Bronchial epithelial cell (primary cell): ENCODE measurements at places on chromosomes 7 and 10.

- peak; percentile 98 for DNase-seq
Measured at GRCh38 chr7:42292991-42293521, 56.0 kb upstream of the GLI3 start.

GRCh38 chr7:112669306-112669705, 120.9 kb downstream of the TMEM168 start:
- peak; percentile 54 for DNase-seq

DNA sequence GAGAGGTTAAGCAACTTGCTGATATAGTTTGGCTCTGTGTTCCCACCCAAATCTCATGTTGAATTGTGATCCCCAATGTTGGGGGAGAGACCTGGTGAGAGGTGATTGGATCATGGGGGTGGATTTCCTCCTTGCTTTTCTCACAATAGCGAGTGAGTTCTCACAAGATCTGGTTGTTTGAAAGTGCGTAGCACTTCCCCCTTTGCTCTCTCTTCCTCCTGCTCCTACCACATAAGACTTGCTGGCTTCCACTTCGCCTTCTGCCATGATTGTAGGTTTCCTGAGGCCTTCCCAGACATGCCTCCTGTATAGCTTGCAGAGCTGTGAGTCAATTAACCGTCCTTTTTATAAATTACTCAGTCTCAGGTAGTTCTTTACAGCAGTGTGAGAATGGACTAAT, 13.5 kb upstream of the ZNRF2 start:
- DNase-seq, result no peak

DNA sequence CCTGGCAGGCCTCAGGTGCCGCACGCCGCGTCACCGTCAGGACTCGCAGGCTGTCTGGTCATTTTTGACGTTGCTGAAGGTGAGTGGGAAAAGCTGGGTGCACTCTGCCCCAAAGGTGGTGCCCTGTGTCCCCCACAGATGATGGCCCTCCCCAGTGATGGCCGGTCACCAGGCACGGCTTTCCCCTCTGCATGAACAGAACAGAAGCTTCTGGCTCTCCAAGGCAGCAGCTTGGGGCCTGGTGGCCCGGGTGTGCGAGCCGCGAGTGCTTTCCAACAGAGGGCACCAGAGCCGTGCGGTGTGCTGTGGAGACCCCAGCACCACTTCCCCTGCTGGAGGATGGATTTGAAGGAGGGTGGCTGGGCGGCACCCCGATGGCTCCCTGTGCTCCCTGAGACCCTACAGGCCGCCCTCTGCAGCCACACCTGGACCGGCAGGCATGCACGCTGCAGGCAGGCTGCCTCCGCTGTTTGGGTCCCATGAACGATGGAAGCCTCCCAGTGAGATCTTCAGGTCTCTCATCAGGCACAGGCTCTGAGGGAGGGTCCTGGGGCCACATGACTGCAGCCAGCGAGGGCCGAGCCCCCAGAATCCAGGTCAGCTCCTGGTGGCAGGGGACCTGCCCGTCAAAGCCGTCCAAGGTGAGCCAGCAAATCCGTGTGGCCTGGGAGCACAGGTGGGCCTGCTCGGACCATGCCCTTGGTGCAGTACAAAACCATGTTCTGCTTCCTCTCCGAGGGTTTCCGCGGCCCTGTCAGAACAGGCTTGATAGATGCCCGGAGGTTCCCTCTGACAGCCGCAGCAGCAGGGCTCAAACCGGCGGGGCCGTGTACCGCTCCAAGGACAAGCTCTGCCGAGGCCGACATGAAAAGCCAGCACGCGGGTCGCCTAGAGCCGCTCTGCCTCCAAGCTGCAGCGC, 195.4 kb downstream of the EBF3 start:
- DNase-seq, result no peak

DNA sequence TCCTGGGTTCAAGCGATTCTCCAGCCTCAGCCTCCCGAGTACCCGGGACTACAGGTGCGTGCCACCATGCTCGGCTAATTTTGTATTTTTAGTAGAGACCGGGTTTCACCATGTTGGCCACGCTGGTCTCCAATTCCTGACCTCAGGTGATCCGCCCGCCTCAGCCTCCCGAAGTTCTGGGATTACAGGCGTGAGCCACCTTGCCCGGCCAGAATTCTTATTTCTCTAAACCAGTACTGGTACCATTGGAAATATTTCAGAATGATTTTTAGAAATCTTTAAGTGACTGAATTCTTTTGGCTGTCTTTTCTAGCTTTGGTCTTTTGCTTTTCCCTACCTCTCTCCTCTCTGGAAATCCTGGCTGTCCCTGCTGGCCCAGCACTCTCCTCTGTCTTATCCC, 2.8 kb downstream of the GNAI1 start:
- DNase-seq, result no peak

GRCh38 chr7:35691366-35691765, 3.6 kb downstream of the HERPUD2 start:
- no peak for DNase-seq

DNA sequence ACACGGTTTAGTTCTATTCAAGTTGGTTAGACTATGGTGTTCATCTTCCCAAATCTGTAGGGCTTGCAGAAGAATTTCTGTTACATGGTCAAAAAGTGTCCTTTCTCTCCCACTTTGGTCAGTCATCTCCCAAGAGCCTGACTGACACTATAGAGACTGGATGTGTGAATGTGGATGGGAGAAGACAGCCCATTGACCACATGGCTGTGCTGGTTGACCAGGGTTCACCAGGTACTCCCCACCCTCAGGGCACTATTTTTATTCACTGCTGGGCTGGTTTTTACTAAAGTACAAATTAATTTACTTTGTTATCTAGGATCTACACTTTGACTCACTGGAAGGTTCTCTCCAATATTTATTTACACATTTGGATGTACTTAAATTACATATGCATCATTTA, 2.3 kb downstream of the ZNF804B start:
- no peak for DNase-seq

- DNase-seq, result no peak
Measured at GRCh38 chr7:2597273-2597640, 34.5 kb upstream of the TTYH3 start.

DNA sequence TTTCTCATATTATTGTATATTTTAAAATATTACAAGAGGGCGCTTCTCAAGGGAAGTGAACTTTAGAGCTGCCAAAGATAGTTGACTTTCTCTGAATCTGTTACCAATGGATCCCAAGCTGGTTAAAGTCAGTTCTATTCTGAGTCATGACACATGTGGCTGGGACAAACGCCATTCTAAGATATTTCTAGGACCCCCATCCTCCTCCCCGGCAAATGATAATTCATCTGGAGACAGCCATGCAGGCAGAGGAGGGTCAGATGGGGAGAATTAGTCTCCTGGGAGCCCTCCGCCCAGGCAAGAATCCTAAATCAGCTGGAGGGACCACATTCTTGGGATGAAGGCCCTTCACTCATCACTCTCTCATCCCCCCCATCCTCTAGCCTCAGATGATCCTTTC, 187.7 kb downstream of the GFRA1 start:
- DNase-seq, result no peak

DNA sequence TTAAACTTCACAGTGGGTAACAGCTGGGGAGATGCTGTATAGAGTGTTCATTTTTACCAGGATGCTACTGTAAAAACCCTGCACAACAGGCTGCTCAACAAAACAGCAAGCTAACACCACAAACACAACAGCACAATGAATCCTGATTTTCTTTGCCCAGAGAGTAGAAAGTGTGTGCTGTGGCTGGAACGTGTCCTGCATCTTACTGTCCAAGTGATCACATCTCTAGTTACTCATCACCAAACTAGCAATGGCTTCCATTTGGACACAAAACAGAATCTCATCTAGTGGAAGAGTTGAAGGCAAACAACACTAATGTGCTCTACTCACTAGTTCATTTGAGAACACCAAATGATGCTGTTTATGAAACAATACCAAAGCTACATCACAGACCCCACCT, 121.2 kb downstream of the SLC25A13 start:
- no peak for DNase-seq

GRCh38 chr10:86755454-86755739, 1.0 kb upstream of the BMPR1A start:
- DNase-seq, result no peak

DNA sequence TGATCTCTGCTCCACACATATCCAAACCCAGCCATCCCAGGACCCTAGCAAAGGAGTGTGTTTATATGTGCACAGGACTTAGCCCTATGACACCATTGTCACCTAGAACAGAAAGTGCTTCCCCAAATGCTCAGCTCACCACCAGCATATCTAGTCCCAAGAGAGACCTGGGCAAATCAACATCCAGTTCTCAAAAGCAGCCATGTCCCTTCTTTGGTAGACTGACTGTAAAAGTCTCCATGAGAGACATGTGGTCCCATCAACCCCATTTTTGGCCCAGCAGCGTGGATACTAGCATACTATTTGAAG, 20.9 kb upstream of the ARHGAP22 start:
- DNase-seq, result no peak

DNA sequence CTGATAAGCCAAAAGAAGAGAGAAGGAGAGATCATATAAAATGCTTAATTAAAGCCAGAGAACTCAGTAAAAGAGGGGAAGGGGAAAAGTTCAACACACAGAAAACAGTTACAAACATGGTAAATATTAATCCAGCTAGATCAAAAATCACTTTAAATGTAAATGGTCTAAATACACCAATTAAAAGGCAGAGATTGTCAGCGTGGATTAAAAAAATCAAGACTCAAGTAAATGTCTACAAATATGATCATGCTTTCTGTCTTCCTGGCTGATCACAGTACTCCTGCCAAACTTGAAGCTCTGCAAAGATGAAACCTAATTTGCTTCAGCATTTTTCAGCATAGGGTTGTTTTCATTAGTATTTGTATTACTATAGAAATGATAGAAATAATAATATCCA, 54.6 kb upstream of the RNF32 start:
- no peak for DNase-seq
